Adipose tissue (tissue), 3 donors: ENCODE measurements at places on chromosomes 4 and X. TPM values are rescaled to one million over a fixed set of nuclear protein-coding genes. Genes with fewer than 3 reads are reported as not detected.

Gene TENM3
- 2.3 TPM for polyA plus RNA-seq

Gene PDZD4
- polyA plus RNA-seq: 2.7 TPM

Gene SLIT2
- polyA plus RNA-seq: 2.2 TPM

Gene ADGRL3
- 0.65 TPM for polyA plus RNA-seq

Gene MEPE
- polyA plus RNA-seq: not detected

Gene POLR2B
- polyA plus RNA-seq: 18.7 TPM

Gene ARR3
- not detected for polyA plus RNA-seq

Gene PAGE2
- not detected for polyA plus RNA-seq

Gene CXorf49B
- 0.40 TPM for polyA plus RNA-seq

Gene SLC10A6
- polyA plus RNA-seq: not detected

Gene SPIN2A
- polyA plus RNA-seq: 0.20 TPM

Gene DRP2
- 0.01 TPM for polyA plus RNA-seq

Gene TBC1D19
- polyA plus RNA-seq: 2.8 TPM

Gene FREM3
- polyA plus RNA-seq: not detected

Gene SORBS2
- polyA plus RNA-seq: 15.0 TPM

Gene HSFX2
- 0.56 TPM for polyA plus RNA-seq

Gene ADH1A
- polyA plus RNA-seq: not detected

Gene SPANXA2
- polyA plus RNA-seq: not detected

Gene SULT1B1
- polyA plus RNA-seq: 5.4 TPM

Gene MGARP
- polyA plus RNA-seq: 0.07 TPM

Gene SSX4B
- not detected for polyA plus RNA-seq

Gene RNF212
- 4.7 TPM for polyA plus RNA-seq

Gene FAM9B
- polyA plus RNA-seq: 0.11 TPM

Gene XPNPEP2
- 7.4 TPM for polyA plus RNA-seq

Gene ARX
- polyA plus RNA-seq: 0.06 TPM
